Stimulated activated CD4-positive, alpha-beta T cell treated with anti-CD3 and anti-CD28 coated beads, Interleukin-1b, Interleukin-23, amount 100 ng/mL, for 48 hours (primary cell): ENCODE measurements at places on chromosomes 6 and 20.

GRCh38 chr20:10511170-10511508 lies 76.0 kb downstream of the SLX4IP start:
- no peak for DNase-seq

- DNase-seq = no peak
Measured at GRCh38 chr6:89694428-89694827, 55.9 kb upstream of the LYRM2 start.

DNA sequence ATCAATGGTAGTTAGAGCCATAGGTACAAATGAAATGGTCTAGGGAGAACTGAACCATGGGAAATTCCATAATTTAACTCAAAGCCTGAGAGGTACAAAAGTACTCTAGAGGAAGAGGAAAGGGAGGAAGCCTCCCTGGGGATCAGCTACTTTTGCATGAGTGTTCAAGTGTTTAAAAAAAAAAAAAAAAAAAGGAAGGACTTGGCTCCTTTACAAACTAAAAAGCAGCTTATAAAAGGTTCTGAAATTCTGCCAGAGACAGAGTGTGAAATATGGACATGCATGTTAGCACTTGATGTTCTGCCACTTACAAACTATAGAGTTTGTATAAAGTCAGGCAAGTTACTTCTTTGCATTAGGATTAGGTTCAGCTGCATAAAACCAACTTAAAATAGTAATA lies 290.0 kb downstream of the TBC1D7 start:
- DNase-seq = no peak

DNA sequence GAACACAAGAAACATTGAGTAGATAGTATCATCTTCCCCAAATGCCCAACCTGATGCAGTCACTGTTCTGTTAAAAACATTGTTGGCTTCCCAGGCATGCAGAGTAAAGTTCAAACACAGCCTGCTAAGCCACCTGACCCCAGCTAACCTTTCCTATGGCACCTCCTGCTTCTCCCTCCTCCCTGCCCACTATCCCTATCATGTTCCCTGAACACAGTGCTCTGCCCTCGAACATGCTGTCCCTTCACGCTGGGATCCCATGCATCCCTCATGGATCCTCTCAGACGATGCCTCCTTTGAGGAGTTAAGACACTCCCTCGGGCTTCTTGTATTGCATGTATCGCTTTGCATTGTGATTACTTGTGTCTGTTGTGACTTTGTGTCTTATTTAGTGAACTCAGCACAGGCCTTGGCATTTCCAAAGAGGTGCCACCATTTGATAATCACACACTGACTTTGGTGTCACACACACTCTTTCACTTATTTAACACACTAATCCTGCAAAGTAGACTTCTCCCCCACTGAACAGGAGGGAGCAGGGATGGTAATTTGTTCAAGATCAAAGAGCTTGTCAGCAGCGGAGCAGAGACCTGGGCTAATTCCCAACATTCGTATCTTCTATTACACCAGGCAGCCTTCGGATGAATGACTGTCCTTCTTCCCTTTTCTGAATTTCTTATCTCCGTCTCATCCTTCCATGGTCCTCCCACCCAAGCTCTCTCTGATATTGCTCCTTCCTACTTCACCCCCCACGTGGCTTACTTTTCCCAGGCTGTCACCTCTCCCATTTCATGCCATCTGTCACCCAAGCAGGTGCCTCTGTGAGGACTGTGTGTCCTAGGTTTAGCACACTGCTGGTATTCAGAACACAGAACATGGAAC lies 28.3 kb upstream of the SMIM29 start:
- DNase-seq = no peak

GRCh38 chr6:37182736-37183590 lies 13.0 kb downstream of the PIM1 start:
- DNase-seq = peak; percentile 69
